Peyer's patch (tissue), 4 donors: ENCODE measurements at places on chromosomes 7 and 10. TPM values are rescaled to one million over a fixed set of nuclear protein-coding genes. Genes with fewer than 3 reads are reported as not detected.

ZNF485 gene
- total RNA-seq: 19.0 TPM

PNLIPRP2 gene
- 13.0 TPM for total RNA-seq

DNA sequence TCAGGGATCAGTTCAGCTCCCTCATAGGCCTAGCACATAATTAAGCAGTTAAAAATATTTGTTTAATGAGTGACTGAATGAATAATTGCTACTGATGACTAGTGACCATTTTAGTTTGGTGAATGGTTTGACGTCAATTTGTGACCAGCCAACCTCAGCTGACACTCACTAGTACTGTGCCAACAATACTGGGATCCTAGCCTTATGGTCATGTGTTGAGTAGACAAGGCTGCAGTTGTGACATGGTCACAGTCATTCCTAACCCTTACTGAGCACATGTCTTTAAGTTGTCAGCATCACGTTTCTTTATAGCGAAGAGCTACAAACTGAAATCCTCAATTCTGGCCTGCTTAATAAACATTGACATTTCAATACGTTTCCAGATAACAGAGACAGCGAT lies 86.9 kb upstream of the SLC26A5 start:
- no peaks in the 10 kb centered on the region for H3K36me3 ChIP-seq
- DNase-seq: no peak
- no peak overlapping the region for H3K4me3 ChIP-seq
- H3K4me1 ChIP-seq: no peaks in the 10 kb centered on the region
- no peaks in the 10 kb centered on the region for H3K27me3 ChIP-seq

ZSCAN21 gene
- 30.5 TPM for total RNA-seq

DNA sequence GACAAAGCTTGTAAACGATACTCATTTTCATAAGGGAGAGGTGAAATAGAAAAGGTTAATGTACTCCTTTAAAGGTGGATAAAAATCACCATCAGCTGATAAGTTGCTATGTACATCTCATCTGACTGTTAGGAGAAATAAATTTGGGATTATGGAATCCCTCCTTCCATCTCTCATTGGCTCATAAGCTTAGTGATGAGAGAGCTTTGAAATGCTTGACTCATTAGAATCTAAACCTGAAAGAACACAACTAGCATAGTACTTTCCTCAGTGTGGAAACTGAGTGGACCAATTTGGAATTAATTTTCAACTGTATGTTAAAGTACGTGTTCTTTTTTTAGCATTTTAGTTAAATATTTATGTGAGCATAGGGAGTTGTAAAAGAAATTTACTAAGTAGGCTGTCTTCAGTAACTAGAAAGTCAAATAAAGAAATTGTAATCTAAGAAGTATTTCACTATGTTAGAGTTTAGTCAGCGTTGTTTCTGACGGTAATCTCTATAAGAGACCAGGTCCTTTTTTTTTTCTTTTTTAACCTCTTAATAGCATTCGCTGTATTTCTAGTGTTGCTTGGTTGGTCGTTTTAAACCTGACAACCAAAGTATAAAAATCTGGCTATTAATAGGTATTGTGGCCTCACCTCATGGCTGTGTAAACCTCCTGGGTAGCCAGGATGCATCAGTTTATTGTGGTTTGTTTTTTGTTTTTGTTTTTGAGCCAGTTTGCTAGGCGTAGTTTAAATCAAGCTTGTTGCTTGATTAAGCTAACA lies 34.4 kb downstream of the FHIP2A start:
- H3K4me3 ChIP-seq: no peak overlapping the region
- no peak overlapping the region for H3K27ac ChIP-seq
- H3K27me3 ChIP-seq: no peaks in the 10 kb centered on the region
- no peak for DNase-seq
- H3K4me1 ChIP-seq: no peaks in the 10 kb centered on the region

DNA sequence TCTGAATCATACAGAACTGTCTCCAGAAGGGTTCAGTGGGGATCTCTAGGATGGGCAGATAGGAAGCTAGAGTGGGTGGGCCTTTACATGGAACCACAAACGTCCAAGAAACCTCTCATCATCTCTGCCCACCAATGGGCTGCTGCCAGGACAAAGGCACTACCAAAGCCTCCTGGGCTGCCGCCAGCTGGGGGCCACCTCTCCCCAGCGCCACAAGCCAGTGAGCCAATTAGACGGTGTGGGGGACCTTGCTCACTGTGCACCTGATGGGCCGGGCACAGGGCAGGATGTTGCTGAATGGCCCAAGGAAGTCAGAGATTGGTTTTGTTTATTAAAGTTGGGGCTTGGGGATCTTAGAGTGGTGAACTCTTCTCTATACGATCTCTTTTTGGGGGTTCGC lies 242.1 kb downstream of the MGMT start:
- H3K27ac ChIP-seq: no peak overlapping the region
- H3K36me3 ChIP-seq: no peaks in the 10 kb centered on the region
- no peak for DNase-seq
- no peaks in the 10 kb centered on the region for H3K27me3 ChIP-seq
- H3K4me3 ChIP-seq: no peak overlapping the region
- H3K4me1 ChIP-seq: no peaks in the 10 kb centered on the region

- no peak for DNase-seq
- no peaks in the 10 kb centered on the region for H3K27me3 ChIP-seq
- H3K4me3 ChIP-seq: no peak overlapping the region
- no peaks in the 10 kb centered on the region for H3K36me3 ChIP-seq
Measured at GRCh38 chr7:75900617-75901315, 14.2 kb upstream of the POR start.

GRCh38 chr7:36338256-36338655 lies 51.4 kb upstream of the ANLN start:
- H3K4me1 ChIP-seq: no peaks in the 10 kb centered on the region
- H3K27ac ChIP-seq: no peak overlapping the region
- H3K4me3 ChIP-seq: no peak overlapping the region
- no peaks in the 10 kb centered on the region for H3K27me3 ChIP-seq

SPDYE9 gene
- total RNA-seq: not detected

GRCh38 chr10:2300231-2300630 lies 562.9 kb upstream of the ADARB2 start:
- no peak overlapping the region for H3K4me3 ChIP-seq
- H3K27ac ChIP-seq: no peak overlapping the region
- H3K27me3 ChIP-seq: no peaks in the 10 kb centered on the region
- no peak for DNase-seq
- H3K36me3 ChIP-seq: no peaks in the 10 kb centered on the region

DNA sequence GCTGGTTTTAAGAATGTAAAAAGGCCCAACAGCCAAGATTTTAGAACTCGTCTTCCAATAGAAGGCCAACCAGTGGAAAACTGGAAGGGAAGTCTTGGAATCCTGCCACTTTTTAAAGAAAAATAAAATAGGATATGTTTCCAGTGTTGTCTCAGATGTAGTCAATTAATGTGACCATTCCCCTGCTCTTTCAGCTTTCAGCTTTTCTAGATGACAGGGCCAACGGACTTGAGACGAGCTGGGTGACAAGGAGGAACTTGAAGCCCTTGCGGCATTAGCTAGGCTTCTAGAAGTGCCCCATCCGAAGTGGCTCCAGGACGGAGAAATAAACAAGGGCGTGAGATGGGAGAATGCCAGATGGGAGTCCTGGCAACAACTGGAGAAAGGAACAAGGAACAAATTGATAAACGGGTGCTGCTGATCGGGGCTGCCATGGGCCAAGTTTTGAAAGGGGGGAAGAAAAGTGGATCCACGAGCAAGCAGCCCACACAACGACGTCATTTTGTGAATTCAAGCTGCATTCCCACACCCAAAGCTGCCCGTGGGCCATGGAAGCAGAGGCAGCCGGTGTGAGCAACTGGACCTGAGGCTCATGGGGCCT lies 42.3 kb downstream of the CTBP2 start:
- H3K36me3 ChIP-seq: no peaks in the 10 kb centered on the region
- H3K4me1 ChIP-seq: peaks cover 78% of the 10 kb centered on the region

DNA sequence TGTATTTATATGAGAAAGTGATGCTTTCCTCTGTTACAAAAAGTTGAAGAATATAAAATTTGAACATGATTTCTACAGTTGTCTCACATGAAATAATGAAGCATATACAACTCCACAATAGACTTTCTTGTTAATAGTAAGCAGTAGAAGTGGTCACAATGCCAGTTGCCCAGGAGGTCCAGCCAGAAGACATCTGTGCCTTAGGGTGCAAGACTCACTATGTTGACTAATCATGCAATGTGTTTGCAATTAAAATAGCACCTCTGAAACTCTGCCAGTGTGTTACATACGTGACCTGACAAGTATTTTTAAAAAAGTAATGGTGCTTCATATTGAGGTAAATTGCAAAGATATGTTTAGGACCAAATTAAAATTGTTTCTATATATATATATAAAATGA lies 547.2 kb downstream of the ETV1 start:
- H3K36me3 ChIP-seq: no peaks in the 10 kb centered on the region
- H3K27me3 ChIP-seq: no peaks in the 10 kb centered on the region
- DNase-seq: no peak

DNA sequence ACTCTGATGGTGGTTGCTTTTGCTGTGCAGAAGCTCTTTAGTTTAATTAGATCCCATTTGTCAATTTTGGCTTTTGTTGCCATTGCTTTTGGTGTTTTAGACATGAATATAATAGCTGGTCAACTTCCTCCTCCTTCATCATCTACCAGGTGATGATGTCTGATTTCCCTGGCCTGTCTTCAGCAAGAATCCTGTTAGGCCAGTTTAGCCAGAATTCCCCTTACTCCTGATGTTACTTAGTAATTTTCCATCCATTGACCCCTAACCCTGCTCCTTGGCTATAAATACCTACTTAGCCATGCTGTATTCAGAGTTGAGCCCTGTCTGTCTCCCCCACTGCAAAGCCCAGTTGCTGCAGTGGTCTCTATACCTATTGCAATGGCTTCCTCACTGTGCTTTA lies 91.4 kb downstream of the ZNF777 start:
- no peaks in the 10 kb centered on the region for H3K27me3 ChIP-seq
- DNase-seq: no peak
- H3K27ac ChIP-seq: no peak overlapping the region

IFT22 gene
- total RNA-seq: 1.2 TPM

MNX1 gene
- total RNA-seq: 18.8 TPM

ZSCAN25 gene
- total RNA-seq: 30.0 TPM

DNA sequence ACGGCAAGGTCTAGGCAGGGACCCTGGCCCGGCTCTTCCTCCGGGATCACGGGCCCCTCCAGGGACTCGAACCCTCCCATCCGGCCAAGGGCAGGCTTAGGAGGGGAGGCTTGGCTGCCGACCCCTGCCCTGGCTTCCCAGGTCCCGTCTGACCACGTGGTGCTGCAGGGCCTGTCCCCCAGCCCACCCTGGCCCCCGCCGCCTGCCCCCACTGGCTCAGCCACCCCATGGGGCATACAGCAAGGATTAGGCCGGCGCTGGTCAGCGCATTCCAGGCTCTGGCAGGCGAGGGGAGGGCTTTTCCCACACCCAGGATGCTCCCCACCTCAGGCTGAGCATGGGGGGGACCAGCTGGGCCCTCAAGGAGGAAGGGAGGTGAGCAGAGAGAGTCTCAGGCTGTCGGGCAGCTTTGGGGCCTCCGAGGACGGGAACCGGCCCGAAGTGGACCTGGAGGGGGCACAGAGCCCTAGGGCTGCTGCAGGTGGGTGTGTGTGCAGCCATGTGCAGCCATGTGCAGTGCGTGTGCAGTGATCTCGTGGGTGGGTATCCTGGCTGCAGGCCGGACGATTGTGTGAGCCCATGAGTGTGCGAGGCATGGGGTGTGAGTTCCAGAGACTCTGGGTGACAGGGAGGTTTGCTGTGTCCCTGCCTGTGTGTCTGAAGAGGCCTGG lies 713 bp upstream of the GRIFIN start:
- no peak overlapping the region for H3K4me3 ChIP-seq
- no peak overlapping the region for H3K27ac ChIP-seq
- DNase-seq: peak; percentile 42
- no peaks in the 10 kb centered on the region for H3K4me1 ChIP-seq
- H3K27me3 ChIP-seq: no peaks in the 10 kb centered on the region
- H3K36me3 ChIP-seq: no peaks in the 10 kb centered on the region

GRCh38 chr7:141537906-141538305 lies 13.3 kb upstream of the AGK start:
- no peaks in the 10 kb centered on the region for H3K36me3 ChIP-seq
- H3K4me1 ChIP-seq: no peaks in the 10 kb centered on the region
- no peak overlapping the region for H3K4me3 ChIP-seq
- H3K27me3 ChIP-seq: no peaks in the 10 kb centered on the region
- no peak for DNase-seq

TACC2 gene
- total RNA-seq: 121 TPM

DNA sequence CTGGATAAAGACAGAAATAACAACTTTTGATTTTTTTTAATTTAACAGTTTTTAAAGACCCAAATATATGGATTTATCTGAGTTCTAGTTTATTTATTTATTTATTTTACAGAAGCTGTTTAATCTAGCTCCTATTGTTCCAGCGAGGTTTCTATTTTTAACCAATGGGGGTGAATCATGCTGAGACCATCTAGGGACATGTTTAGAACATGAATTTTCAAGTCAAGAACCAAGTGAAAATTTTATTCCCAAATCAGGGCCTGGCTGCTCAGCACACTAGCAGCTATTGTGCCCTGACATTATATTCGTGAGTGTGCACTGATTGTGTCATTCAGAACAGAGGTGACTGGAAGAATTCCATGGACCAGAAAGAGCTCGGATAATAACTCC lies 24.6 kb upstream of the MPP7 start:
- no peak overlapping the region for H3K27ac ChIP-seq
- H3K36me3 ChIP-seq: no peaks in the 10 kb centered on the region
- no peaks in the 10 kb centered on the region for H3K4me1 ChIP-seq
- DNase-seq: no peak
- H3K27me3 ChIP-seq: no peaks in the 10 kb centered on the region

DDX50 gene
- total RNA-seq: 16.3 TPM

GRCh38 chr10:101282947-101283346 lies 53.7 kb upstream of the LBX1 start:
- no peaks in the 10 kb centered on the region for H3K4me1 ChIP-seq
- DNase-seq: no peak
- H3K36me3 ChIP-seq: no peaks in the 10 kb centered on the region
- no peaks in the 10 kb centered on the region for H3K27me3 ChIP-seq
- no peak overlapping the region for H3K4me3 ChIP-seq

DNA sequence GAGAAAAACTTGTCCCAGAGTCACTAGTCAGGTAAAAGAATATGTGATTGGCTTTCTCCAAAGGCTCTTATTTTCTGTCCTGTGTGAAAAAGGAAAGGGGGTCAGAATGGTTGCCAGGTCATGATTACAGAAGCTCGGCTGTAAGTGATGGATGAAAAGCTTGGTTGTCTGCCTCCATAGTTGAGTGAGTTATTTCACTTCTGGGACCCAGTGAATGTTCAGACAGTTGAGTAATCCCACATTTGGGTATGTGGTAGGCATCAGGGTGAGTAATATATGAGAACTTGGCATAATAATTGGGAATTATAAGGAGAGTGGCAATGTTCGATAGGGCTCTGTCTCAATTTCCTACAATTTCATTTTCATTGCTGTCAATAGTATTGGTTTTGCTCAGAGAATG lies 72.5 kb downstream of the BBS9 start:
- DNase-seq: no peak
- H3K27ac ChIP-seq: no peak overlapping the region

CCDC172 gene
- total RNA-seq: not detected

IFIT3 gene
- 10.6 TPM for total RNA-seq
